ENCODE measurements at places on chromosomes 6 and 20. TPM values are rescaled to one million over a fixed set of nuclear protein-coding genes. Genes with fewer than 3 reads are reported as not detected.

GRCh38 chr6:156845454-156846155, 68.4 kb downstream of the ARID1B start:
- no peak for DNase-seq

DNA sequence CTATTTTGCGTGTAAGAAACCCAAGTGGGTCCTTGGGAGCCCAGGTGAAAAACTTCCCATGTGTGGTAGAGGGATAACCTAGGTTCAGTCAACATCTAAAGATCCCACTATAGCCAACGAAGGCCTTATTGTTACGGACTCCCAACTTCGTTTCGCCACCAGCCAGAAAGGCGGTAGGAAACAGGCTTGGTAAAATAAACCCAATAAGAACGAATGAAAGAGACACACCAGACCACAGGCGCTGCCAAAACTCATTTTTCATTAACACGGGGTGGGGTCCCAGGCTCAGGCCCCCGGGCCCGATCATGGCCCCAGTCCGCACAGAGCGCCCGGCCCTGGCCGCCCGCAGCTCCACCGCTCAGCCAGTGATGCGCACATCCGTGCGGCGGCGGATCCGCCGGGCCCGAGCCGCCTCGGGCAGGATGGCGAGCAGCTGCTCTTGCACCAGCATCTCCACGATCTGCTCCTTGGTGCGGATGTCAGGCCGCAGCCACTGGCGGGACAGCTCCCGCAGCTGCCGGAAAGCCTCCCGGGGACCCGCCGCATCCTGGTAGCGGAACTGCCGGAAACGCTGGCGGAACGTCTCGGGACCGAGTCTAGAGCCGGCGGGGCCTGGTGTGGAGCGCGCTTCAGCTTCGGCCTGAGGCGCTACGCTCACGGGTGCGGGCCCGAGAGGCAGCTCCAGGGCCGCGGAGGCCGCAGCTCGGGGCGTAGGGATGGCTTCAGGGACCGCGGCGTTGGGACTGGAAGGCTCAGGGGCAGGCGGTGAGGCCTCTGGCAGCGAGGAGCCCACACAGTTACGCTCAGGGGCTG, 709 bp downstream of the SCAND1 start:
- DNase-seq: peak; percentile 81

GRCh38 chr6:29685718-29686326, 4.9 kb upstream of the ZFP57 start:
- no peak for DNase-seq

GRCh38 chr6:154297721-154298120, 58.9 kb downstream of the IPCEF1 start:
- DNase-seq: no peak

DNA sequence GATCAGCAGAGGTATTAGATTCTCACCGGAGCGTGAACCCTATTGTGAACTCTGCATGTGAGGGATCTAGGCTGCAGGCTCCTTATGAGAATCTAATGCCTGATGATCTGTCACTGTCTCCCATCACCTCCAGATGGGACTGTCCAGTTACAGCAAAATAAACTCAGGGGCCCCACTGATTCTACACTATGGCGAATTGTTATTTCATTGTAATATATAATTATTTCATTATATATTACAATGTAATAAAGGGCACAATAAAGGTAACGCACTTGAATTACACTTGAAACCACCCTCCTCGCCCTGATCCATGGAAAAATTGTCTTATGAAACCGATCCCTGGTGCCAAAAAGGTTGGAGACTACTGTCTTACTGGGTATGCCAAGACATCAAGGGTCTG, 18.6 kb downstream of the PRKN start:
- DNase-seq: no peak

DNA sequence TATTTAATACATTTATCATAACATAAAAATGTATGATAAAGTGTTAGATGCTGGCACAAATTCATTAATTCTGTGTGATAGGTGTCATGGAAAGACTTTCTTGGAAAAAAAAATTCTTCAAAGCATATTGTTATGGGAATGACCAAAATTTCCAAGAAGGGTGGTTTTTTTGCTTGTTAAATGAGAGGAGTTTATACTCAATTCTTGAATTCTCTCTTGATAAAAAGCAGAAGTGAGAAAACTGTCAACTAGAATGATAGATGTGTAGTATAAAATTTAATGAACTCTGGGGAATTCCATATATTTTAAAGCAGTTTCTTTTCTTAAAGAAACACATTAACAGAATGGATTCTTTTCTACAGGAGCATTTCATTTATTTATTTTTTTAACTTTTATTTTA, 62.0 kb upstream of the SNAP91 start:
- DNase-seq: no peak

GRCh38 chr6:2434116-2434515, 188.7 kb upstream of the GMDS start:
- no peak for DNase-seq

DNA sequence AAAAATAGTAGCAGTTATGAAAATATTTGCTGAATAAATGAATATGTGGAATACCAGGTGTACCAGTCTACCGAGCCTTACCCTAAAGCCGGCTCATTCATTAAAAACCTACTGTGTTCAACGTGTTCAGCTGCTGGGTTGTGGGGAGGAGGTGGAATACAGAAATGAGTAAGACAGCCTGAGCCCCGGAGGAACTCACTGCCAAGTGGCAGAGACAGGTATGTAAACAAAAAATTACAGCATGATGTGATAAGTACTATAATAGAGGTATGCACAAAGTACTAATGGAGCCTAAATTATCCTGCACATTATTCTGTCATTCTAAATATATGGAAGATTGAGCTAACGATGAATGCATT, 6.8 kb upstream of the ADTRP start:
- peak; percentile 69 for DNase-seq

DNA sequence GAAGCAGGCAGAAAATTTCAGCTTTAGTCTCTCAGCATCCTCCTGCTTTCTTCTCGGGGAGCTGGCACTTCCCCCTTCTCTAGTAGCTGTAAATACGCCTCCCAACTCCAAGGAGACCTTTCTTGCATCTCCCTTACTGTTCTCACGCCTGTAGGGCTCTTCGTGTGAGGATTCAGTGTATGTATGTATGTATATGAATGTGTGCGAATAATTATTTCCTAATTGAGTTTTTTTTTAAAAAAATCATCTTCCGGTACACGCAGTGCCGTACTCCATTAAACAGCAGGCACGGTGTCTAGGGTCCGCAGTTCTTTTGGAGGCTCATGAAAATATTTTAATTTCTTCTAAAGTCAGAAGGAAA, 85.4 kb downstream of the HFE start:
- DNase-seq: peak; percentile 34

GRCh38 chr20:62554898-62555641, 79.3 kb upstream of the GATA5 start:
- DNase-seq: no peak

- no peak for DNase-seq
Observed at GRCh38 chr20:52289956-52290565, 98.5 kb upstream of the ZFP64 start.

GRCh38 chr6:93581371-93581770, 162.0 kb upstream of the EPHA7 start:
- DNase-seq: no peak

DNA sequence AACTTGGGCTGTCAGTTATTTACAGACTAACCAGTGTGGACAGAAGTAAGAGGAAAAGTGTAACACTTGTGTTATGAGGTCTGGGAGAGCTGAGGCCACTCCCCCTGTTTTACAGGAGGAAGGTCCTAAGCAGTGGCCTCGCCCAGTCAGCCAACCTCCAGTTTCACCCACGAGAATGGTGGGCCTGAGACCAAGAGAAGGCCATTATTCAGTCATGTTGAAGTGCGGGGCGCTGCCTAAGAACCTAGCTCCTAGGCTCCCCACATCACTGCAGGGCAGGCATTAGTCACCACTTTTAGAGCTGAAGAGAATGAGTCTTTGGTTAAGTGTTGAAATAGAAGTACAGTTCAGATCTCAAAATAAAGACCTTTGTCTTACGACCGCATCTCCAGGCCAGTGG, 27.9 kb downstream of the CDYL start:
- peak; percentile 30 for DNase-seq

- DNase-seq: no peak
Observed at GRCh38 chr6:125968493-125968892, 11.9 kb downstream of the HINT3 start.

DNA sequence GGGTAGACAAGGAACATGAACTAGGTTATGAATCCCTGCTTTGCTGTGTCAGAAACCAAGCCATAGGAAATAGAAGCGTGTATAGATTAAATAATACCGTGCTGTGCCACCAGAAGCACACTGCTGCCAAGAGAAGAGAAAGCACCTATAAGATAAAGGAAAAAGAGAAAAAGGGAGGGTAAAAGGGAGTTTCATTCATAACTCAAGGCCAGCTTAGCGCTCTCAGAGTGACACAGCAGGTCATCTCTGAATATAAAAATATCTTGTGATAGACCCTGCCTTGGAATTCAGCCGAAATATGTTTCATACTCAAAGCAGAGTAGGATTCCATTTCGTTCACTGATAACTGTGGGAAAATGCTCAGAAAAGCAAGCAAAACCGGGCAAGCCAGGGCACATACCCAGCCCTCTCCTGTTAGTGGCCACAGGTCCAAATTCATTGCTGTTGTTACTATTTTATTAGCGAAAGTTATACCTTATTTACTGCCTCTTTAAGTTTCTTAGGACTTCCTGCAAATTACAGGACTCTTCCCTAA, 8.7 kb downstream of the JAG1 start:
- no peak for DNase-seq

DNA sequence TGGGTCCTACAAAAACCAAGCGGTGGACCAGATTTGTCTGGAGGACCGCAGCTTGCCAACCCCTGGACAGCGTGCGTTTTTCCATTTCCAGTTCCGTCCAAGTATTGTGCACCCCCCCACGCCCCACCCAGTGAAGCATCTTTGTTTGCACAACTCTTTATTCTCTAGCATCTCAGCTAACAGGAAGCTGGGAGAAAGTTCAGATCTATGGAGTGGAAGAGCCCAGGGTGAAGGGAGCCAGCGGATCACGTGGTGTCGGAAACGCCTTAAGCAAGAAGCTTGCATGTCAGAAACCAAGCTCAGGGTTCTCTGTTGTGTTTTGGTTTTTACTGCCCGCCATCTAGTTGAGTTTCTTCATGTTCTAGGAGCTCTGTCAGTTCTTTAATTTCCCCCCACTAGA, 29.9 kb downstream of the ARID1B start:
- no peak for DNase-seq

DNA sequence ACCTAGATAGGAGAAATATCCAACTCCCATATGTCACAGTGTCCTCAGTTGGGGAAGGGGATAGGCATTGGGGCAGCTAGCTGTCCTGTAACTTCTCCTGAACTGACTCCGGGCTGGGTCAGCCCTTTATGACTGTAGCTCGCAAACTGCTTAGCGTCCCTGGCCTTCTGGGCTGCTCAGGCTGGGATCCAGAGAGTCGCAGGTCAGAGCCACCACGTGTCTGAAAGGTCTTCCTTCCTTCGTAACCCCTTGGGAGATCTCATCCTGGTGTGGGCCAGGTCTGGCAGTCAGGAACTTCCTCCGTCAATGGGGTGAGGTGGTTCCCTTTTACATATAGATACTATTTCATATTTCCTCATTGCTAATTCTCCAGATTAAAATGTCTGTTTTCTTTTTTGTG, 28.8 kb upstream of the HINT3 start:
- no peak for DNase-seq

GRCh38 chr20:48463916-48464315, 363.9 kb downstream of the PREX1 start:
- no peak for DNase-seq

DNA sequence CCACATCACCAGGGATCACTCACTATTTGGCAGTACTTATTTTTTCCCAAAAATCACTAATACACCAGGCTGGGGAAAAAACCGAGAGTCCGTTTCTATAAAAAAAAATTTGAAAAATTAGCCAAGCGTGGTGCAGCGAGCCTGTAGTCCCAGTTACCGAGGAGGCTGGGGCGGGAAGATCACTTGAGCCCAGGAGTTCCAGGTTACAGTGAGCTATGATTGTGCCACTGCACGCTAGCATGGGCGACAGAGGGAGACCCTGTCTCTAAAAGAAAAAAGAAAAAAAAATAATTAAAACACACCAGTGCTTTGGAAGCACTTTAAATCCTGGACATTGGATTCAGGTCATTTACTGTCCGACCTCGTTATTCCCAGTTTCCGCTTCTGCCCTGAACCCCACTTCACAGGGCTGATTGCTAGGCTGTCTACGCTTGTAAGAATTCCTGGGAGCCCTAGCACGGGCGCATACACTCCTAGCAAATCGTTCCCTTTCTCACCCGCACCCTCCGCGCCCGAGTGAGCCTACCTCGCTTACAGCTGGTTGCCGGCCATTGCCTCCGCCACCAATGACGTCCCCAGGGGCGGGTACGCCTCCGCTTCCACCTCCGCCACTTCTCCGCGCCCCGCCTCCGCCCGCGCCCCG, at the start of gene TPMT:
Gene TPMT (minus strand): TSS at position 571 of the 643 bp plus-strand sequence. CDS start 5,950 bp downstream, outside the sequence.
- peak; percentile 32 for DNase-seq

- peak; percentile 92 for DNase-seq
Observed at GRCh38 chr6:31396422-31397152, 6.8 kb upstream of the MICA start.

DNA sequence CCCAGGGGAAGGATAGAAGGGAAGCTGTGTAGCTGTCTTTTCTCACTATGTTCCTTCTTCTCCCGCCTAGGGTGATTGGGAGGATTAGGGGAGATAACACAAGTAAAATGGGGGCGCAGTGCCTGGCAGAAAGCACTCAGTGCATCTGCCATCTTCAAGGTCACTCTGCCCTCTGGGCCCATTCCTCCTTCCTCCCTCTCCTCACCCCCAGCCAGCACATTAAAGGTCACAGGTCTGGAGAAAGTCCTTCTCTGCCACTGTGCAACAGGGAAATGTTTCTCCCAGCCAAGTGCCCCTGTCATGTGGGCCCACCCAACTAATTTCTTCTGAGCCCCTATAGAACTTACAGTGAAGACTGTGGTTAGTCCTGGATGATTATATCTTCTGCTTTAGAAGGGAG, 45.8 kb downstream of the CLIC5 start:
- no peak for DNase-seq

GRCh38 chr6:117137711-117138110, 127.6 kb upstream of the VGLL2 start:
- no peak for DNase-seq

- no peak for DNase-seq
Observed at GRCh38 chr20:19710336-19711120, 47.5 kb upstream of the RIN2 start.

- no peak for DNase-seq
Observed at GRCh38 chr6:89950879-89951391, 56.7 kb downstream of the GJA10 start.

The TMEM217 gene
- total RNA-seq: 2.5 TPM

The PGM3 gene
- total RNA-seq: 19.6 TPM

The ZFP57 gene
- total RNA-seq: not detected

The MEI4 gene
- total RNA-seq: not detected

The GSTA2 gene
- not detected for total RNA-seq

The MYBL2 gene
- total RNA-seq: 99.8 TPM

The C4A gene
- 3.9 TPM for total RNA-seq

The CLDN20 gene
- not detected for total RNA-seq

The MED20 gene
- total RNA-seq: 19.4 TPM

The DLK2 gene
- total RNA-seq: 1.9 TPM

The CST4 gene
- total RNA-seq: not detected

The COL12A1 gene
- total RNA-seq: 0.02 TPM

The GSTA3 gene
- total RNA-seq: not detected

The CRIP3 gene
- total RNA-seq: 1.8 TPM

The KCNK16 gene
- total RNA-seq: not detected

The LY6G6F gene
- total RNA-seq: not detected

Measured in activated CD4-positive, alpha-beta T cell treated with anti-CD3 and anti-CD28 coated beads for 36 hours (primary cell).